ENCODE measurements at places on chromosomes 6 and 20.

DNA sequence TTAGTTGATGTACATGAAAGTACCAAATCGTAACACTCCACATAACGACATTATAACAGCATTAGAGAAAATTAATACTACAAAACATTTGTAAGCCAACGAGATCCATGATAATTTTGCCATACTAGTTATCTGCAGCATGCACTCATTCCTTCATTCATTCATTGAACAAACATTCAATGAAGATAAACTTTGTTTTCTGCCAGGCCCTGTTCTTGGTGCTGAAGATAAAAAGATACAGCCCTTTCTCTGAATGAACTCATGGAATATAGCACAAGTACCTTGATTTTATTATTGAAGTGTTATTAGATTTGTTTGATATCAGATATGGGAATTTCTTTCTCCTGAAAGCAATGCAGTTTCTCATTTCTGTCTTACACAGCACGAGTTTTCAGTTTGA, 524.0 kb downstream of the TFAP2A start:
- DNase-seq: no peak

DNA sequence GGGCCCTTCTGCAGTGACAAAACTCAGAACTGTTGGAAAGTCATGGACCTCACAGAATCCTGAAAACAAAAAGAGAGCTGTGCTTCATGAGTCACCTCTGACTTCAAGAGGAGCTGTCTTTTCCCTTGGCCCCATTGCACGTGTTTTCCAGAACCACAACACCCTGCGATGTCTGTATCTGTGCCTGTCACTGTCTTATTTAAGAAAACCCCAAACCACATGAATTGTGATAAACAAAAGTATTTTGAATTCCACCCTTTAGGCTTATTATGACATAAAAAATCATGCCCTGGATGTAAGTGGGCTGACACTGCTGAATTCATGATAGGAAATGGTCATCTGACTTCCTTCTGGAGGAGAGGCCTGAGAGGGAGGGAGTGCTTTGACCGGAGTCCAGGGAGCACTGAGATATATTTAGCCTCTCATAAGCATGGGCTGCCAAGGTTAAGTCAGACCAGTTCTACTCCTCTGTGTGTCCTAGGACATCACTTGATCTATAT, 96.4 kb upstream of the DUSP22 start:
- peak; percentile 29 for DNase-seq

DNA sequence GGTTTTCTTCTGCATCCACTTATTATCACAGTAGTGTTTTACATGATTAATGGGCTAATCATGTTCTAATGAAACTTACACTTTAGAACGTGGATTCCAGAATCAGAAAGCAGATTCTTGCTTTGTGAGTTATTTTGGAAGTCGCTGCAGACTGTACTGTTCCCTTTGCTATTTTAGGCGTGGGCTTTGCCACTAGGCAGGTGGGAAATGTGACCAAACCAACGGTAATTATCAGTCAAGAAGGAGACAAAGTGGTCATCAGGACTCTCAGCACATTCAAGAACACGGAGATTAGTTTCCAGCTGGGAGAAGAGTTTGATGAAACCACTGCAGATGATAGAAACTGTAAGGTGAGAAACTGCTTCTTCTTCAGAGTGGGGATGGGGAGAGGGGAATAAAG, 598 bp downstream of the FABP7 start:
- DNase-seq: no peak

- DNase-seq: no peak
These were observed 37.5 kb upstream of the ADGRF1 start for GRCh38 chr6:47079638-47080037.

DNA sequence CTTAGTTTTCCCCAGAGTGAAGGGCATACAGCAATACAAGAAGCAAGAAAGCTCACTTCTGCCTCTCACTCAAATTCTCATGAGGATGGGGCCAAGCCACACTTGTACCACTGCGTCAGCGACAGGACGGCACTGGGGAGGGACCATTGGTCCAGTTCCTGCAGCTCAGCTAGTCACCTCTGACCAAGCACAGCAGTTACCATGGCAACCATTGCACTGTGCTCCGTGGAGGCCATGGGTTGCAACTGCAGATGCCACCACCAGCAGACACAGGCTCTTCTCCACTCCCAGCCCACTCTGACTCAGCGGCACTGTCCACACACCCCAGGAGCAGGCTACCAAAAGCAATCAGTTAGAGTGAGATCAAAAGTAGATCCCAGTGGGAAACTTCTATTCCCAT, 441.1 kb upstream of the ARID1B start:
- peak; percentile 29 for DNase-seq

Measured in M059J (cell line).